Stomach (tissue), 19 donors: ENCODE measurements at places on chromosomes 1 and 21. TPM values are rescaled to one million over a fixed set of nuclear protein-coding genes. Genes with fewer than 3 reads are reported as not detected.
A peak's percentile ranks its signal among the peaks of the same experiment; 100 is the strongest.

- H3K36me3 ChIP-seq, result no peaks in the 10 kb centered on the region
- peaks cover 33% of the 10 kb centered on the region for H3K27me3 ChIP-seq
- H3K4me3 ChIP-seq, result no peak overlapping the region
- H3K4me1 ChIP-seq, result peaks cover 8% of the 10 kb centered on the region
- no peak overlapping the region for H3K27ac ChIP-seq
Measured at GRCh38 chr1:167057241-167057688, 32.9 kb downstream of the GPA33 start.

DNA sequence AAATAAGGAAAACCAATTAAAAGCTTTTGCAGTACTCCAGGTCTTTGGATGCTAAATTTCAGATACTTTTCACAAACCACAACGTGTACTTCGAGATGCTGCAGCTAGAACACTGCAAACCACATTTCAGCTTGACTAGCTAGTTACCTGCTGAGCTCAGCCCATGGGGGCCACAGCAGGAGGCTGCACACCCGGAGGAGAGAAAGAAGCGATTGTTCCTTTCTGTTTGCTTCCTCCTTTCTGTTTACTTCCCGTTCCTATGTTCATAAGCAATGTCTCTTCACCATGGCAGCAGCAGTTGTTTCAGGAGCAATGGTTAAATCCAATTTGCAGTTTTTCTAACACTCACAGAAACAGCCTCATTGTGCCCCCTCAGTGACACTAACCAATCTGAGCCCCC lies 225.6 kb upstream of the FGGY start:
- no peak overlapping the region for H3K4me3 ChIP-seq
- DNase-seq, result no peak
- H3K27ac ChIP-seq, result peak overlapping the region; percentile 1
- H3K36me3 ChIP-seq, result no peaks in the 10 kb centered on the region

GRCh38 chr1:115313182-115313581 lies 24.9 kb downstream of the NGF start:
- peaks cover 14% of the 10 kb centered on the region for H3K4me1 ChIP-seq
- H3K4me3 ChIP-seq, result no peak overlapping the region
- DNase-seq, result no peak
- H3K36me3 ChIP-seq, result no peaks in the 10 kb centered on the region
- no peaks in the 10 kb centered on the region for H3K27me3 ChIP-seq

DNA sequence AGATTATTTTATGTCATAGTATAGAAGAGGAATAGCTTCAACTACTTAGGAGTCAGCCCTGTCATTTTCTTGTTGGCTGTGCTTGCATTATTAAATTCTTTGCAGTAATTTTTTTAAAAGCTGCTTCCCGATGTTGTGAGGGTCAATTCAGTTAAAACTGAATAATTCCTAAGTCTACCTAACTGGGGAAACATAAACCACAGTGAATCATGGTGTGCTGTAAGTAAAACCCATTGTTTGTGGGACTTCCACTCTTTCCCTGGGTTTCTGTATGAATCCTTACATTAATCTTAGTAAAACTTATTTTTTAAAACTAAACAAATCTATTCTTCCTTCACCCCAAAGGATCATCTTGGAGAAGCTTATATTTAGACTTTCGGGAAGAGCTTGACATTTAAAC lies 4.4 kb downstream of the SUCO start:
- H3K27ac ChIP-seq, result no peak overlapping the region
- H3K27me3 ChIP-seq, result no peaks in the 10 kb centered on the region
- H3K36me3 ChIP-seq, result no peaks in the 10 kb centered on the region
- no peak for DNase-seq
- H3K4me3 ChIP-seq, result no peak overlapping the region

GRCh38 chr1:79585801-79586200 lies 579.3 kb upstream of the ADGRL4 start:
- H3K27ac ChIP-seq, result no peak overlapping the region
- no peaks in the 10 kb centered on the region for H3K36me3 ChIP-seq
- H3K4me3 ChIP-seq, result no peak overlapping the region
- H3K27me3 ChIP-seq, result no peaks in the 10 kb centered on the region

- no peak overlapping the region for H3K4me3 ChIP-seq
- H3K36me3 ChIP-seq, result no peaks in the 10 kb centered on the region
- DNase-seq, result peak; percentile 84
- H3K27ac ChIP-seq, result no peak overlapping the region
Measured at GRCh38 chr1:220873868-220874655, 5.2 kb upstream of the HLX start.

The IFI44L gene
- total RNA-seq, result 9.7 TPM

- no peak overlapping the region for H3K4me3 ChIP-seq
- no peak for DNase-seq
Measured at GRCh38 chr1:171817511-171818265, 23.6 kb upstream of the DNM3 start.

DNA sequence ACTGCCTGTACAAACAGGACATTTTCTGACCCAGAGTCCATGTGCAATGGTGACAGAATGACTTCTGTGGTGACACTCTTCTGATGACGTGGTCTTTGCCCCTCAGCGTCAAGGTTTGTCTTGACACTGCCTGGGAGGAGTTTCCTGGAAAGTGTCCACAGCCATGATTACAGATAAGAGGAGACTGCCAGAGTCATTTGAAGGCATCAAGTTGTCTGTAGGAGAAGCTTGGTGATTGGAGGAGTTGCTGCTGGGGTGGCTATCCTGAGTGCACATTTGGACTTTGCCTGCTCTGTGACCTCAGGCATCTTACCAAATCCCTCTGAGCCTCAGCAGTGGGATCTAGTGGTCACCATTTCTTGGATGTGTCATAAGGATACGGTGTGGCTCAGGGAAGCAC lies 17.7 kb downstream of the TCHHL1 start:
- H3K4me1 ChIP-seq, result no peaks in the 10 kb centered on the region
- no peak overlapping the region for H3K4me3 ChIP-seq
- no peaks in the 10 kb centered on the region for H3K27me3 ChIP-seq
- no peaks in the 10 kb centered on the region for H3K36me3 ChIP-seq
- H3K27ac ChIP-seq, result no peak overlapping the region

The TNFRSF9 gene
- not detected for total RNA-seq

- no peaks in the 10 kb centered on the region for H3K36me3 ChIP-seq
- peak within 1 kb of the TSS; percentile 58 for H3K4me3 ChIP-seq
- no peak within 1 kb of the TSS for H3K27ac ChIP-seq
Measured at GRCh38 chr1:3611170-3612019, at the start of gene MEGF6. MEGF6 (minus strand) TSS chr1:3611508; CDS start chr1:3611268, 240 bp downstream.

- DNase-seq, result no peak
- peak overlapping the region; percentile 96 for H3K27ac ChIP-seq
- peaks cover 25% of the 10 kb centered on the region for H3K36me3 ChIP-seq
- peak overlapping the region; percentile 87 for H3K4me3 ChIP-seq
Measured at GRCh38 chr1:155253797-155254196, 1.5 kb downstream of the ENTREP3 start.

DNA sequence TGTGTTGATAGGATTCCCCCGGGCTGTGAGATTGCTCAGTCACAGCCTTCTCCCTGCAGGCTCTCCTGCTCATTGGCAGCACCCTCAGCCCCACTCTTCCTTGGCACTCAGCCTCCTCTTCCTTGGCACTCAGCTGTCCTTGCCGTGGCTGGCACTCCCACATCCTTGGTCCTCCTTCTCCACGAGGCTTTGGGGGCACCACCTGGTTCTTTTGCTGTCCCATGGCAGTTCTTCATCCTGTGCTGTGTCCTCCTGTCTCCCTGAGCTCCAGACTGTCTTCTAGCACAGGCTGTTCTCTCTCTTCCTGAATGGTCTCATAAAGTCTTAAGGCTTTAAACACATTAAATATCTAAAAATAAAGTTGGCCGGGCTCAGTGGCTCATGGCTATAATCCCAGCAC lies 27.0 kb downstream of the PKNOX1 start:
- H3K4me3 ChIP-seq, result no peak overlapping the region
- H3K27me3 ChIP-seq, result no peaks in the 10 kb centered on the region
- H3K36me3 ChIP-seq, result peaks cover 22% of the 10 kb centered on the region
- no peak for DNase-seq
- H3K27ac ChIP-seq, result no peak overlapping the region

DNA sequence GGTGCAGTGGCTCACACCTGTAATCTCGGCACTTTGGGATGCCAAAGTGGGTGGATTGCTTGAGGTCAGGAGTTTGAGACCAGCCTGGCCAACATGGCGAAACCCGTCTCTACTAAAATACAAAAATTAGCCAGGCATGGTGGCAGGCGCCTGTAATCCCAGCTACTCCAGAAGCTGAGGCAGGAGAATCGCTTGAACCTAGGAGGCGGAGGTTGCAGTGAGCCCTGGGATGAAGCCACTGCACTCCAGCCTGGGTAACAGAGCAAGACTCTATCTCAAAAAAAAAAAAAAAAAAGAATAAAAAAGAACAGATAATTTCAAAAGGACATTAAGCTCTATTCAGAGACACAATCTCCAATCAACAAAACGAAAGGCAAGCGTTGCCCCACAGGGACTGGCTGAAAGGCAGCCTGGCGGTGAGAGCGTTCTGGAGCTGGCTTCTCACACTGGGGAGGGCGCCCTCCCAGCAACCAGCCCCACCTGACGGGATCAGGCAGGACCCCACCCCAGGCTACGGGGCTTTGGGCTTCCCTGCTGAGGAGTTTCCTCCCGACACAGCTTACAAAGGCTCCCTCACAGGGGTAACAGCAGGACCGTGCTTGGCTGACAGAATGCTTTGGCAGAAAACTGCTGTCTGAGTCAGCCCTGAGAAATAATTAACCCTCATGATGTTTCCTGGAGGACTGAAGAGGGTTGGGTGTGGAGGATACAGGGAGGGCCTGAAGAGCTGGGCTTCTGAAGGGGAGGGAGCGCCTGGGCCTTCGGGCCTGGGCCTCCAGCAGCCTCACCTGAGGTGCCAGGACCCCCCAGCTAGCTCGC lies 31.1 kb upstream of the SRP9 start:
- H3K27me3 ChIP-seq, result no peaks in the 10 kb centered on the region
- H3K4me1 ChIP-seq, result peaks cover 27% of the 10 kb centered on the region
- peak overlapping the region; percentile 35 for H3K4me3 ChIP-seq
- DNase-seq, result peak; percentile 94
- H3K27ac ChIP-seq, result peak overlapping the region; percentile 77

DNA sequence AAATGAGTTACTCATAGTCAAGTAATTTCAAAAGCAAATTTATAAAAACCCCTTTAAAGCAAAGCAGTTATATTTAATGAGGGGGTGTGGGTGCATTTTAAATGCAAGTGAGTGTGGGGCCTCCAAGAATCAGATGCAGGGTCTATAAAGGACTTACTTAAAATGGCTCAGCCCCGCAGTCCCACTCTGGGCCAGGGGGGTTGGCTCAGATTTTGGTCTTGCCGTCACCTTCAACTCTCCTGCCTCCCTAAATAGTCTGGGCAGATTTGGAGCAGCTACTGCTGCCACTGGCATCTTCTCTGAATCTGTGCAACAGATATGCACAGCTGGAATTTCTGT lies 16.2 kb downstream of the AMPD2 start:
- no peak overlapping the region for H3K27ac ChIP-seq
- peaks cover 48% of the 10 kb centered on the region for H3K4me1 ChIP-seq
- no peak for DNase-seq
- no peak overlapping the region for H3K4me3 ChIP-seq
- peaks cover 16% of the 10 kb centered on the region for H3K36me3 ChIP-seq

DNA sequence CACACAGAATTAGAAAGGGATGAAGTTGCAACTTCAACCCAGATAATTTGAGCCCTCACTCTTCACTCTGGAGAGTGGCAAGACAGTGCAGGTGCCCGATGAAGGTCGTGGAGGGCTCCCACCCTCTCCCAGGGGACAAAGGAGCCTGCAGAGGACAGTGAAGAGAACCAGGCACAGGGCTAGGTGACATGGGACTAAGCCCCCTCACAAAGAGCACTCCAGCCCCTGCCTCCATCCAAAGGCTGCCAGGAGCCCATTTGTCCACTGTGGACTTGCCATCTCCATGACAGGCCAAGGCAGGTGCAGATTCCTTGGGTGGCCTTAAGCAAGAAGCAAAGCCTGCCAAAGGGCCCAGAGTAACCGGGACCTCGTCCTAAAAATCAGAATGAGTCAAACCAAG lies 15.1 kb downstream of the ERRFI1 start:
- no peak overlapping the region for H3K4me3 ChIP-seq
- peaks cover 14% of the 10 kb centered on the region for H3K4me1 ChIP-seq
- no peak overlapping the region for H3K27ac ChIP-seq
- H3K27me3 ChIP-seq, result no peaks in the 10 kb centered on the region
- DNase-seq, result no peak
- peaks cover 64% of the 10 kb centered on the region for H3K36me3 ChIP-seq

GRCh38 chr1:41666981-41667631 lies 182.6 kb upstream of the EDN2 start:
- peak overlapping the region; percentile 68 for H3K27ac ChIP-seq
- peaks cover 37% of the 10 kb centered on the region for H3K4me1 ChIP-seq
- H3K36me3 ChIP-seq, result no peaks in the 10 kb centered on the region
- DNase-seq, result peak; percentile 57
- H3K4me3 ChIP-seq, result no peak overlapping the region
- H3K27me3 ChIP-seq, result no peaks in the 10 kb centered on the region

The YRDC gene
- 12.2 TPM for total RNA-seq

DNA sequence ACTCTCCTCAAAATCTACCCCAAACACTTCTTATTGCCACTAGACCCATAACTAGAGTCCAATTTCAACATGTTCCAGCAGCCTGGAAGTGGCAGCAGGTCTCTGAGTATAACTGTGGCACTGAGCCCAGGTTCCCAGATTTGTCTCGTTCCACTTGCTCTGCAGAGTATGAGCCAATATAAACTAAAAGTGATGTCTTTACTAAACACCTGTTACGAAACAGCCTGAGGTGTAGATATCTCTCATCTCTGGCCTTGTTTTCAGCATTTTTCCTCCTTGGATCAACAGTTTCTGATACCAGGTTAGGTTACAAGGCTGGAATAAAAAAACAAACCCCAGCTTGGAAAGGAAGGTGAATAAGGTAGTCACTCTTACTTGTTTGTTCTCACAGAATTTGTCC lies 25.2 kb upstream of the PRDX6 start:
- H3K36me3 ChIP-seq, result peaks cover 3% of the 10 kb centered on the region
- DNase-seq, result peak; percentile 89
- peak overlapping the region; percentile 69 for H3K27ac ChIP-seq
- H3K4me1 ChIP-seq, result no peaks in the 10 kb centered on the region
- H3K27me3 ChIP-seq, result no peaks in the 10 kb centered on the region

The OLIG2 gene
- total RNA-seq, result not detected
